Stimulated activated CD4-positive, alpha-beta T cell treated with anti-CD3 and anti-CD28 coated beads, Interleukin-1b, Interleukin-23, amount 100 ng/mL, for 1 hour (primary cell): ENCODE measurements at places on chromosomes 1 and 21.
A peak's percentile ranks its signal among the peaks of the same experiment; 100 is the strongest.

DNA sequence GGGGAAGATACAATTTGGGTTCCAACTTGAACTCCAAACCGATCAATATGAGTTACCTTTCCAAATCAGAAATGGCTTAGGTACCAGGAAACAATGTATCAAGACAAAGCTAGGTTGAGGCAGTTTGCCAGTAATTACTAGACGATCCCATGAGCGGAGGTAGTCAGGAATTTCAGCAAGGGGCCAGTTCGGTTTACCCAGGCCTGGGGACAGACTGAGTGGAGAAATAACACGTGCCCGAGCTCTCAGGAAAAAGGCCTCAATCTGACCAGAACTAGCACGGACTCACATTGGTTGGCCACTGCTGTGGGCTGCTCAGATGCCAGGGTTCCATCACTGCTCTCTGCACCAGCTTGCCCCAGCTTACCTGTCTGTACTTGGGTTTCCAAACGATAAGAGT, 15.3 kb downstream of the CLSTN1 start:
- no peak for DNase-seq

GRCh38 chr1:43509740-43510375, 20.8 kb upstream of the PTPRF start:
- no peak for DNase-seq

DNA sequence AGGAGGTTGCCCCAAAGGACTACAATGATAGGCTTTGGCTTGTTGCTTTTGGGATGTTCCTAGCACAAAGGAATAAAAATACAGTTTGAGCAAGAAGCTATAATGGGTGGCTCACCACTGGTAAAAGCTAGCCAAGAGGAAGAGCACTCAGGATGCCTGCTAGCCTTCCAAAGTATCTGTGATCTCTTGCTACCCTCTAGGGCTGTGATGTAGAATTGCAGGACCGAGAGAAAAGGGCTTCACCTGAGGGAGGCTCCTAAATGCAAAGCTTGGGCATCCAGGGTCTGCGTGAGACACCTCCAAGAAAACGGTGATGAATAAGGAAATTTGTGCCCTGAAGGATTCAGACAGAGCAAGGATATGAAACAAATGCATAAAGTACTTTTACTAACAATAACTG, 17.7 kb downstream of the IVL start:
- DNase-seq = no peak

GRCh38 chr1:182386980-182387379, 4.6 kb downstream of the GLUL start:
- no peak for DNase-seq

DNA sequence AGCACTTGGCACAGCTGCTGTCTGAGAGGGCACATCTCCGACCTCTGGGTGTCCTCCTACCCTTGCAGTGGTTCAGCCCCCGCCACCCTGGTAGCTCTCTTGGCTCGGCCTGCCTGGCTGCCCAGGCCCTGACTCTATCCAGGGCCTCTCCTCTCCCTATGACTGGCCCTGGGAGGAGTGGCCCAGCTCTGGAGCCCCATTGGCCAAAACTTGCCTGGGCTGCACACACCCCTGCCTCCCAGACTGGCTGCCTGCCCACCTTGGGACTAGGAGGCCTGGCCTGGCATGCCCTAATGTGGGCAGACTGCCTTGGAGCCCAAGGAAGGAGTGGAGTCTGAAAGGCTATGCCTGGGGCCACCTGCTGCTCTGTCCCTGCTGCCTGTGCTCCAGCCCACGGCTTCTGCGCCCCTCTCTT, 33.6 kb downstream of the ACOT11 start:
- DNase-seq = no peak

DNA sequence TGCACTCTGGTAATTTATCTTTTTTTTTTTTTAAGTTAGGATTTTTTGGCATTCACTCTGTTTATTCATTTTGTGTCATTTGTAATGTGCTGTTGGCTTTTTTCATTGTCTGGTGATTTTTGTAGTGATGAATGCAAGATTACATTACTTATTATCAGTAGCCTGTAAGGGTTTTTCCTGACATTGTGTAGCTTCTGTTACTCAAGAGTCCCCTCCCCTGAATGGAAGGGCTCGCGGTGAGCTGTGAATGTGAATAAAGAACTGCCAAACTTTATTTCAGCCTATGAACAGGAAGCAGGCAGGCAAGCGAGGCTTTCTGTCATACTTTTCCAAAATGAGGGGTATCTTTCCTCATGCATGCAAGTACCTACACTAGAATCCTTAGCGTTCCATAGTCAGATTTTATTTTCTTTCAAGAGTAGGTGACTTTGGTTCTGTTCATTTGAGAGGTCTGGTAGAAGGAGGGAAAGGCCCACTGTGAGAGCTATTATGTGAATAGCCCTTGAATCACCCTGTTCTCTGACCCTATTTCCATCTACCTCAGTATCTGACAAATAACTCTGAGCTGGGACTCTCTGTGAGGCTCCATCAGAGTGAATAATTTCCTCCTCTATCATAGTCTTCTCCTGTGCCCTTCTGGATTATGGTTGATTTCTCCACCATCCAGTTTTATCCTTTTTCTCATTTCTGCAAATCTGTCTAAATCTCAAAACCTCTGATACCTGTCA, 114.0 kb downstream of the CD247 start:
- DNase-seq = no peak

DNA sequence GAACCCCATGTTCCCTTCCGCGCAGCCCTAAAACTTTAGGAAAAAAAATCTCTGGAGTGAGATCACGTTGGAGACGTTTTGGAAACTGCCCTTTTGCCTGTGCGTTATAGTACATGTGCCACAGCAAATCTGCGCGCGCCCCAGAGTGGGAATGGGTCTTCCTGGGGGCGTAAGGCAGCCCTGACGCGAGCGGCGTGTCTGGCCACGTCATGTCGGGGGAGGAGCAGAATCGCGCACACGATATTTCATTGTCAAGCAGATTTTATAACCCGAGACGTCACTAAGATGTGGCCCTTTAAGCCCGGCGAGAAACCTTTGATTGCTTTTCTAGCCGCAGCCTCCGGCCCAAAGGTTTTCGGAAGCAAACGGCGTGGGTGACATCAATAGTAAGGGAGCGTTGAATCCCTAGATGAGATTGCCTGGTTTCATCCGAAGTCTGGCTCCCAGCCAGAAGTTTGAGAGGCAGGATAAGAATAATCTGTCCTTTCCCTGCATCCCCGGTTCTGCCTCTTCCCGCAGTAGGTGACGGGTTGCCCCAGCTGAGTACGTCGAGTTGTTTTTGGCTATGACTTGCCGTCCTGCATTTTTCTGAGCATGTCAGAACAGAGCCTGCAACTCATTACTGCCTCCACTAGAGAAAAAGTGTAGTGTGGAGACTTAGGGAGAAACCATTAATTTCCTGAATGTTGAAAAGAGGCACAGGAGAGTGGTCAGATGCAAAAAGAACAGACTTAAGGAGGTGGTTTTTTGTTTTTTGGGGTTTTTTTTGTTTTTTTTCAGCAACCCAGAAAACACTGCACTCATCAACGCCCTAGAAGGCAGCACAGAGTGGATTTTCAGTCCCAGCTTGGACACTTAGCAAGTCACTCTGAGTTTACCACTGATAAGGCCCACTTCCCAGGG, 817 bp upstream of the PMVK start:
- DNase-seq = peak; percentile 57

DNA sequence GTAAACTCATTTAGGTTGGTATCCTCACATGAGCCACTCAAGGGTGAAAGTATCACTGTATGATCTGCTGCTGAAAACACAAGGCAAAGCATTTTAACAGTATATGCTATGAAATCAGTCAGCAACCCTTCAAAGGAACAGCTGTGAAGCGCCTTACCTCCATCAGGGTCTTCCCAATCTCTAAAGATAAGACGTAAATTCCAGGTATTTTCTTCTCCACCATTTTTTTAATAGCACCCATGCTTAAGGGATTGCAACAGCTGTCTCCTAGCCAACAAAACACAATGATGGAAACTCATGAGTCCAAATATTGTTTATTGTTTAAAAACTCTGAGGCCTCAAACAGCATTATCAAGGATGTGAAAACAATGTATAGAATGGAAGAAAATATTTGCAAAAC, 4.8 kb downstream of the PPT1 start:
- no peak for DNase-seq

DNA sequence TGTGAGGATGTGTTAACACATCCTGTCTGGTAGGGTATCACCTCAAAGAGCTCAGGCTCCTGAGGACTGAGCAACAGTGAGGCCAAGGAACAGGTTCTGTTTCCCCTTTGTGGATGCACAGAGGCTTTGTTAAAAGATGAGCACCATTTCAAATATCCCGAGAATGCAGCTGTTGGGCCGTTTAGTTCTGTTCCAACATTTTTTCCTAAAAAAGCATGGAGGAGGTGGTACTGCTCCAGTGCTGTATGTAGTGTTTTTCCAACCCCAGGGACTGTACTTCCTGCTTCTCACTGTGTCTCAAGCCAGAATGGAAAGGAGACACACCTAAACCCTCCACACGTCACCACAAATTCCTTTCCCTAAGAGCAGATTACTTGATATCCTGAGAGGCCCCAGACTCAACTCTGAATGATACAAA, 53.8 kb upstream of the BCL10 start:
- no peak for DNase-seq

- no peak for DNase-seq
Observed at GRCh38 chr21:8992731-8993174, 1528.6 kb upstream of the TPTE start.

DNA sequence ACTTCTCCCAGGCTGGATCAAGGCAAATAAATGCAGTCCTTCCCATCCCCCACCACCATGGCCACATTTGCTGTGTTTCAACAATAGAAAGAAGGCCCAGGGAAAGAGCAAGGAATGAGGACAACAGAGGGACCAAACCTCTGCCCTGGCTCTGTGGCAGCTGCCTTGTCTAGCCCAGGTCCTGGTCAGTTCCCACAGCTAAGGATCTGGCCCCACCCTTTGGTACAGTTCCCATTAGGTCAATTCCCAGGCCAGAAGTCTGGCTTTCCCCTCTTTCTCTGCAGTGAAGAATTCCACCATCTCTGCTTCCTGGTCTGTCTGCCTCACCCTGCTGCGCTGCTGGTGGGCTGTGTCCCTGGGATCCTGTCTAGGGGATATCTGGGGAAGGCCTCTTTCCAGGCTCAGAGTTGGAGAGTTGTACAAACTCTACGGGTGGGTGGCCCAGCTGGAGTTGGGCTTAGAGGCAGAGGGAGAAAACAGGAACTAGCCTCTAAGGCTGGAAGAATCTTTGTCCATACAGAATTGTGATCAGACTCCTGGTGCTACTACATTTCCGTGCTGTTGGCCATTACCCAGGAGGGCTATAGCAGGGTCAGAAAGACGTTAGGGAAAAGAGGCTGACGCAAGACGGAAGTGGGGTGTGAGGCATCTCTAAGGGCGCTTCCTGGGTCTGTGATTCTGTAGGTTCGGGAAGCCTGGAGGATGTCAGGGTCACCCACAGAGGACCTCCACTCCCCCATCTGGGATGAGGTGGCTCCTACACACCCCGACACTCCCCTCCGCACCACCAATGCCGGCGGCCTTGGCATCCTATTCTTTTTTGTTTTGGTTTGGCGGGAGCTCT, 953 bp upstream of the NDUFS2 start:
- no peak for DNase-seq

DNA sequence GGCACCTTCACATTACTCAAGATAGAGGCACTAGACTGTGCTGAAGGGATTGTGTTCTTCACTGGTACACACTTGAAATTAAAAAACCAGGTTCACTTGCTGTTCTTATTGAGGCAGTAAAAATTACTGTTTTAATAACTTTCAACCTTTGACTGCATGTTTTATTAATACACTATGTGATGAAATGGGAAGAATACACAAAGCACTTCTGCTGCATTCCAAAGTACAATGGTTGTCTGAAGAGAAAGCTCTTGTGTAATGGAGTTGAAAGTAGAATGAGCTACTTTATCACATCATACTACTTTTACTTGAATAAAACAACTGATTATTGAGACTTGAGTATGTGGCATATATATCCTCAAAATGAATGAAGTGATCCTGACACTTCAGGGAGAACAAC, 49.7 kb downstream of the LRRC8C start:
- DNase-seq = no peak

DNA sequence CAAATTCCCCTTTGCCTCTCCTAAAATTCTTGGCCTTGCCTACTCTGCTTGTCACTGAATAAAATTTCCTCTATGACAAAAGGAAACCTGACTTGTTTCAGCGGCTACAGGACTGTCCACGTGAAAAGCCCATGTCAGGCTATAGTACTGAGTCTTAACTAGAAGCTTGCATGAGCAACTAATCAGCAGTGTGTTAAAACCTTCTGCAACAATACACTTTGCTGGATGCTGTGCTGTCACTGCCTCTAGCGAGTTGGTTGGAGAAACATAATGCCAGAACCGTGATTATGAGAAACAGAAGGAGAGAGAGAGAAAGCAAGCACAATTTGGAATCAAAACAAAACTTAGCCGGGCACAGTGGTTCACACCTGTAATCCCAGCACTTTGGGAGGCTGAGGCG, 25.7 kb upstream of the SLC30A10 start:
- DNase-seq = no peak

DNA sequence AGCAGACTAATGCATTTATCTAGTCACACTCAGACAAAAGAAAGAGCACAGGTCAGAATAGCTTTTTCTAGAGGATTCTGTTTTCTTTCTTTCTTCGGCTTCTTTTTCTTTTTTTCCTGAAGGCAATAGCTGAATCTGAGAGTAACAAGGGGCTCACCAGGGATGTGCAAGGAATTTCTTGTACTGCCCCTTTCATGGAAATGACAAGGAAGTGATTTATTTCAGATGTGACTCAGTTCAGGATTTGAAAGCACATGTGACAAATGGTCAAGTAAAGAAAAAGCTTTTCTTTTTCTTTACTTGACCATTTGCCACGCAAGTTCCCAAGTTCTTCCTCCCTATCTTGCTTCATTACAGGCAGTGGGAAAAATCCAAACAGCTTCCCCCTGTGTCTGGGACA, 202.0 kb downstream of the GABPA start:
- no peak for DNase-seq

DNA sequence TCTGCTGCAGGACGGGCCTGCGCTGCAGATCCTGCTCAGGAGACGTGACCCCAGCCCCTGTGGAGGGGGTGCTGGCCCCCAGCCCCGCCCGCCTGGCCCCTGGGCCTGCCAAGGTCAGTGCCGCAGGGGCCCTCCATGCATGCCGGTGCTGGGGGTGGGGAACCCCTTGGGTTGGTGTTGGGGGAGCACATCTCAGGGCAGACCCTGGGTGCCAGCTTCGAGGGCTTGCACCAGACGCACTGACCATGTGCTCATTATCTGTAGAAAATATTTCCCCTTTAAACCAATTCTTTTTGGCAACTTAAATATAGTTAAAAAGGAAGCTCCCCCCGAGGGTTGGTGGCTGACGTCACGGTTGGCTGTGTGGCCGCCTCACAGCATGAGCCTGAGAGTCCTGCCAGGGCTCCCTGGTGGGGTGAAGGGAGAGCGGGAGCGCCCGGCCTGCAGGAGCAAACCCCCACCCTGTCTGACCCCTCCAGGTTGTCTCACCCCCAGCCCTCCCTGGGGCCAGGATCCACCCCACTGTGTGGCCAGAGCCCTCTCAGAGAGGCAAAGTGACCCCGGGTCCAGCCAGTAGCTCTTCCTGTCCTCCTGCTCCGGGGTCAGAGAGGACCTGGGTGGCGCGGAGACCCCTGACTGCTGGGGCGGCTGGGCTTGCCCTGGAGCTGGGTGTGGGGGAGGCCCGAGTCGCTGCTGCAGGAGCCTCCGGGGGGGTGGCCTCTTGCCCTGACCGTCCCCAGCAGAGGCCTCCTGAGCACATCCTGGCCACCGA, 5.3 kb upstream of the PFKL start:
- no peak for DNase-seq

GRCh38 chr1:202159534-202160371, 649 bp downstream of the PTPN7 start:
- no peak for DNase-seq
